ENCODE measurements at places on chromosomes 6 and 20. TPM values are rescaled to one million over a fixed set of nuclear protein-coding genes. Genes with fewer than 3 reads are reported as not detected.

Gene TNXB
- 3.3 TPM for total RNA-seq

DNA sequence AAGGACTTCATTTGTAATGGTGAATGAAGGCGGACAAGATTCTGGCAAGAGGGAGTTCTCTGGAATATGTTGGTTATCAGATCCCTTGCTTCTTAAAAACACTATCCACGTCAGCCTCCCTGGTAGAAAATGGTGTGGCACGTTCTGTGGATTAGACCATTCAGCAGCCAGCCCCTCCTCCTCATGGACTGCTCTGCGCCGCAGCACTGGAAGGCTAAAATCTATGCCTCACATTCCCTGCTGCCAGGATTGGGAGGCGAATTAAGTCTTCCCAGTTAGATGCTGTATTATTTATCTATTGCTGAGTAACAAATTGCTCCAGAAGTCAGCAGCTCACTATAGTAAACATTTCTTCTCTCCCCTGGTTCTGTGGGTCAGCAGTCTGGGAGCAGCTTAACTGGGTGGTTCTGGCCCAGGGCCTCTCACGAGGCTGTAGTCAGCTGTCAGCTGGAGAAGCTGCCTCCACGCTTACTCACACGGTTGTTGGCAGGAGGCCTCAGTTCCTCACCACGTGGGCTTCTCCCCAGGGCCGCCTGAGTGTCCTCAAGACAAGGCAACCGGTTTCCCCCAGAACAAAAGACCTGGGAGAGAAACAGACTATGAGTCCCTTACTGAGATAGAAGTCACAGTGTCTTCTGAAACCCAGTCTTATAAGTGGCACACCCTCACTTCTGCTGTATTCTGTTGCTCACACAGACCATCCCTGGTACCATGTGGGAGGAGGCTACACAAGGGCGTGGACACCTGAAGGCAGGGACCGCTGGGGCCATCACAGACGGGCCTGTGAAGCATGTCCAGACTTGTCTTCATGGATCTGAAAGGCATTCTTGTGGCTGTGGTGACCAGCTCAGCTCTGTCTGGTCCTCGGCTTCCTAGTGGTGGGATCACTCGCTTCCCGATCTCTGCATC is 101.0 kb downstream of the NRN1 start:
- H3K27me3 ChIP-seq, result no peaks in the 10 kb centered on the region
- no peak for DNase-seq
- H3K4me1 ChIP-seq, result no peaks in the 10 kb centered on the region
- no peak overlapping the region for H3K4me3 ChIP-seq
- H3K36me3 ChIP-seq, result no peaks in the 10 kb centered on the region
- H3K27ac ChIP-seq, result no peak overlapping the region

GRCh38 chr20:57664476-57664875 is 44.2 kb upstream of the ZBP1 start:
- H3K4me3 ChIP-seq, result no peak overlapping the region
- no peaks in the 10 kb centered on the region for H3K36me3 ChIP-seq
- DNase-seq, result no peak
- H3K27me3 ChIP-seq, result no peaks in the 10 kb centered on the region
- no peaks in the 10 kb centered on the region for H3K4me1 ChIP-seq

DNA sequence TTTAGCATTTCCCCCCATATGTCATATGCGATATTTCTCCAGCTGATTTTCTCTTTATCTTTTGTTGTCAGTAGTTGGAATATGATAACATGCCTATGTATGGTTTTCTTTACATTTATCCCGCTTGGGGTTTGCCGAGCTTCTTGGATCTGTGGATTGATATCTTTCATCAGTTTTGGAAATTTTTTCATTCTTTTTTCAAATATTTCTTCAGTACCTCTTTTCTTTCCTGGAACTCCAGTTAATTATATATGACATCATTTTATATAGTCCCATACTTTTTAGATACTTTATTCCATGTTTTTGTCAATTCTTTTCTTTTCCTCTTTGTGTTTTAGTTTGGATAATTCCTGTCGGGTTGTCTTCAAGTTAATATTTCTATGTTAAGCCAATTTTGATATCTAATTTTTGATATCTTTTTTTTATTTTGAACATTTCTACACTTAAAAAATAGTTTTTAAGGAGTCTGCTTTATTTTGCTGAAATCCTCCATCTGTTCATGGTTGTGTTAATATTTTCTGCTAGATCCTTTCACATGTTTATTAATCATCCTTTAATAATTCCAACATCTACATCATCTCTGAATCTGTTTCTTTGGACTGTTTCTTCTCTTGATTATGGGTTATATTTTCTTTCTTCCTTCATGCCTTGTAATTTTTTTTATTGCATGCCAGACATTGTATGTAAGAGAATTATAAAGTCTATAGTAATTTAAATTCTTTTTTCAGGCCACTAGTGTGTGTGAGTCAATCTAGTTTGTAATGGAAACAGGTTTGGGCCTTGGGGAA is 9.5 kb downstream of the ZDHHC14 start:
- no peak overlapping the region for H3K4me3 ChIP-seq
- peaks cover 15% of the 10 kb centered on the region for H3K4me1 ChIP-seq
- DNase-seq, result no peak

All from activated CD4-positive, alpha-beta T cell treated with anti-CD3 and anti-CD28 coated beads, Interleukin-2, amount 10 ng/mL, durations not matched to agents 24 days and 14 days (primary cell).